ENCODE measurements at places on chromosomes 5 and 9.

GRCh38 chr9:114804505-114804904, 1.3 kb downstream of the TNFSF15 start:
- no peak for DNase-seq

DNA sequence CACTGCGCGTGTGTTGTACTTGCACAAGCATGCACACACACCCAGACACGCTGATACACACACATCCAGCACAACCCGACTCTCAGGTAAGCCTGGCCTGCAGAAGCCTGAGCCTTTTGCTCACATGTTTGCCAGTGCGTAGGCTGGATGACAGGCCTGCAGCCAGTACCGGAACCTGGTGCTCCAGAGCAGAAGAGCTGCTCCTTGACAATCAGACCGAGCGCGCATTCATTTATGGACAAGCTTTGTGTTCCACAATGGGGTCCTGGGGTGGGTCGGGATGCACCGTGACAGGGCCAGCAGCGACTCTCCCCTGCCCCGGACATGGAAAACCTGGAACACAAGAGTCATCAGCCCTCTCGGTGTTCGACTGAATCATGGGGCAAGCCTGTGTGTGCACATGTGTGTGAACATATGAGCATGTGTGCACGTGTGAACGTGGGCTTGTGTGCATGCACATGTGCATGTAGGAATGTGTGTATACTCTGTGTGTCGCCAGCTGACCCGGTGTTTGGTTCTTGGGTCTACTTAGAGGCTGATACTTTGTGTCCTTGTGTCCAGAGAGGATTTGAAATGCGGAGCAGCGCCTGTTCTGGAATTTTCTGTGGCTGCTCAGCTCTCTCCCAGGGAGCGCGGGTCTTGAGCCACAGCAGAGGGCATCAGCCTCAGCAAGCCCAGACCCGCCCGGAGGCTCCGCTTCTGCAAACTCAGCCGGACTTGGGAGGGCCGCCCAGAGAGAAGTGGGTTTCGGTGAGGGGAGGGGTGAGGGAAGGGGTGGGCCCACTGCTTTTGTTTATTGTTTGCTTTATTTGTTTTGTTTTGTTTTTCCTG, 32.2 kb downstream of the IRX4 start:
- DNase-seq: no peak

DNA sequence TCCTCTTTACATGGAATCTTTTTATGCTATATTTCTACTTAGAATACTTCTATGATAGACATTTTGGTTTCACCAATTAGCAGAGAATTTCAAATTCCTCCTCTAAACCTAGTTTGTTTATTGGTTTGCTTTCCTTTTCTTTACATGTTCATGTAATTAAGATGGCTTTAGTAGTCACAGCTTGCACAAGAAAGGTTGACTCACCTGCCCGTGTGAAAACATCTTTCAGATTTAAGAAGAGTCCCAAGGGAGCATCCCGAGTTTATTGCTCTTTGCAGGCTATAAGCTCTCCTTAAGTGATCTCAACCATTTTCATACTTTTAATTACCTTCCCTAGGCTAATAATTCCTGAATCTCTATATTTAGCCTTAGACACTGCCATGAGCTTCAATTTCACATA, 28.9 kb downstream of the TYRP1 start:
- DNase-seq: no peak

DNA sequence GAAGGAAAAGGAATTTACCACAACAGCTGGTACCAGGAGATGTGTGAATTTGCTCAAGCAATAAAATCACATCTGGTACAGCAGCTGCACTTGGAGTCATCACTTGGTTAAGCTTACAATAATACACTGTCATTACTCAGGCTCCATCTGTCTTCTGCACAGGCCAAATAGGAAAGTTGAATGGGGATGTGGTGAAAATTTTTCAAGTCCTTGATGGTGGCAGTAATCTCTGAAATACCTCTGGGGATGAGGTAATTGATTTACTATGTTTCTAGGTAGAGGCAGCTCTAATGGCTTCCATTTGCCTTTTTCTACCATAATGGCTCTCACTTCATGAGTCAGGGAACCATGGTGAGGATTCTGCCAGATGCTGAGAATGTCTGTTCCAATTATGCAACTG, 206.8 kb upstream of the ATP10B start:
- DNase-seq: no peak

DNA sequence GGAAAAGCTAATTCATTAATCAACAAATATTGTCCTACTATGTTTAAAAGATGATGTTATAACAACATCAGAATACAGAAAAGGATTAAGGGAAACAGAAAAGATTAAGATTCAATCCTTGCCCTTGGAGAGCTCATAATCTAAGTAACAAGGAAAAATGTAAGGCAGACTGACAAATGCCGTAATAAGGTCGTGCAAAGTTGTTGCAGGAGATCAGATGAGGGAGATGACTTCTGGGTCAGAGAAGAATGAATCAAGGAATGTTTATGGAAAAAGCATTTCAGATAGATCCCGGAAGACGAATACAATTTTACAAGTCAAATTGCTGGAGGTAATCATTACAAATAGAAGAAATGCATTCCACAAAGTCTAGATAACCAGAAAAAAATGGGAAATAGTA, 6.4 kb downstream of the ADAMTS6 start:
- DNase-seq: no peak

DNA sequence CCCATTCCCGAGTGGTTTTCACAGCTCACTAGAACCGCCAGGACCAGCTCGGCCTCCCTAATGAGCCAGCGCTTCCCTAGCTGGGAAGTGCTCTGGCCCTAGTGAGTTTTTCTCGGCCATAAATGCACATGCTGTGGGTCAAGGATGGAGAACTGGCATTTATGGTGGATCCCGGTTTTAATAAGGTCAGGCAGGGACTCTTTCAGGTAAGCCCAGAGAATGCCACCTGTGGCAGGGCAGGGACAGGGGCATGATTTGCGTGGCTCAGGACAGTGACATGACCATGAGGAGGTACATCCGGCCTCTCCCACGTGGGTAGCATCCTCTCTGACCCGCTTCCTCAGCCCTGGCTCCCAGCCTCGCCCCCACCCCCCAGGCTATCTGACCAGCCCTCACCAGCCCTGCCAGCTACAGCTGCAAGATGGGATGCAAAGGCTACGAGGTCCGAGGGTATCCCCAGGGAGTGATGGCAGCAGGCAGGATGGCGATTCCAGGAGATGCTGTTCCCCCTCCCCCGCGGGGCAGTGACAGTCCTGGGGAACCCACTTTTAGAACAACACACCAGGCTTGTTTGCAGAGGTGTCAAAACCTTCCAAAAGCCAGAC, 60.3 kb upstream of the ADAMTS2 start:
- DNase-seq: no peak

DNA sequence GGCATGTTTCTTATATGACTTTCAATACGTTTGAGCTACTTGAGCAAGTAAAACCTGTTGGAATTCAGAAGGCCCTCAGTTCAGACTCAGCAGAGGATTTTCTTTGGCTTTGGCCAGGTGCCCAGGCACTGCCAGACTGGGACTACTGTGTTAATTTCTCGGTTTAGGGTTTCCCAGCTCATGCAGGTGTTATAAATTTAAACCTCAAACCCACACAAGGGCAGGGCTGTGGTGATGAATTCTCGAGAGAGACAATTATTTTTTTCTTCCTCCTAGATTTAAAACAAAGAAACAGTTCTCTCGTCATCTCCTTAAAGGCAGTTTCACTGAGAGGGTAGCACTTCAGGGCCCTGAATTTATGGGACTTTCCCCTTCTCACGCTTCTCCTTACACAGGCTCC, 406.0 kb upstream of the PIK3R1 start:
- DNase-seq: peak; percentile 31

GRCh38 chr5:56700711-56701110, 114.6 kb upstream of the MAP3K1 start:
- no peak for DNase-seq

DNA sequence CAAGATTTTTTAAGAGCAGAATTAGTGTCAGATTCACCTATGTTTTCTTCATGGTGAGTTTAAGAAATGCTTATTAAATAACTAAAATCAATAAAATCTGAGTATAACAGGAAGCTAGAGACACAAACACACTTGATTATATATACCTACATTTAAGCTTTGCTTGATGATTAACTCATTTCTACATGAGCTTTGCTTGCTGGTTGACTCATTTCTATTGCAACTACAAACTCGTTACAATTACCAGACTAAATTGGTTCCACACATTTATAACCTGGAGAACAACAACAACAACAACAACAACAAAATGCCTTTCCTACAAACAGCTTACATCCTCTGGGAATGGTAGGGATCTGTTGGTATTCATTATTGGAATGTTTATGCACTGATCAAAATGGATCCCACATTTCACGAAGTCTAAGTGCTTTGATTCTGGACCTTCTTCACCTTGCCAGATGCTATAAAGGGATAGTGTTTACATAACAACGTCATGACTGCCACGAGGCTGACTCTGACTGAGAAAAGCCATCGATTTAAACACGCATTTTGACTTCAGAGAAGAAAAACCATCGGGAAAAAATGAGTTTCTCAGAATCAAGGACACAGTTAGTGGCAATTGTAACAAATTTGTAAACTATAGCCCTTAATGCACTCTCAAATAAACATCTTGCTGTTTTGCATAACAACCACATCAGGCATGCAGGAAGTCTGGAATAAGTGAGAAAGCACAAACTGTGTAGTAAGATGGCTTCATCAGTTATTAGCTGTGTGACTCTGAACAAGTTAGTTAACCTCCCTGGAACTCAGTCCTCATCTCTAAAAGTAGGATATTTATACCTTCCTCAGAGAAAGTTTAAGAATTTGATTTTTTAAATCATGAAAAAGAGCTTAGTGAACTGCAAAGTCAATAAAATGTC, 49.8 kb downstream of the RASEF start:
- no peak for DNase-seq

- DNase-seq: no peak
These were observed 832 bp downstream of the EIF4EBP3 start for GRCh38 chr5:140548300-140548688.

GRCh38 chr9:125444166-125444565, 182.5 kb downstream of the GAPVD1 start:
- DNase-seq: no peak

DNA sequence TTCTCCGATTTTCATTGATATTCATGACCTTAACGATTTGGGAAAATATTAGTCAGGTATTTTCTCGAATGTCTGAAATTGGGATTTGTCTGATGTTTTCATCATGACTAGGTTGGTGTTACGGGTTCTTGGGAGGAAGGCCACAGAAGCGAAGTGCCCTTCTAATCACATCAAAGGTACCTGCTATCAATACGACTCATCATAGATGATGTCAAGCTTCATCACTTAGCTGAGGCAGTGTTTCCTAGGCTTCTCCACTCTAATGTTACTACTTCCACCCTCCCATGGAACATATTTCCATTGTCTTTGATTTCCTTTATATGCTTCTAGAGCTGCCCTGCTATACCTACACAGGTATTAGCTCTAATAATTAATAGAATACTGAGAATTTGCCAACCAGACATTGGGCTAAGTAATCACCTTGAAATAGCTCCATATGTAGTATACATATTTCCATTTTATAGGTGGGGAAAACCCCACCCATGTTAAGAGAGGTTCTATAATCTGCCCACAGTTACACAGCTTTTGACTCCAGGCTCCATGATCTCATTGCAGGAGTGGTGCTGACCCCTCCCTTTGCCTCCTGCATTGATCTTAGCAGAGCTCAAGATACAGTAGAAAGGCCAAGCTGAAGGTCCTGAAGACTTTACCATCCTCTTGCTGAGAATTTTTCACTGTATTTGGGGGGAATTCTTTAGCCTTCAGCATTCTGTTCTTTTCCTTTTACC, 238.6 kb upstream of the ADAMTSL1 start:
- no peak for DNase-seq

GRCh38 chr5:170791325-170791954, 7.9 kb downstream of the GABRP start:
- peak; percentile 28 for DNase-seq

All from NCI-H1105 (cell line).